ENCODE measurements at places on chromosomes 5 and 9.
A peak's percentile ranks its signal among the peaks of the same experiment; 100 is the strongest.

DNA sequence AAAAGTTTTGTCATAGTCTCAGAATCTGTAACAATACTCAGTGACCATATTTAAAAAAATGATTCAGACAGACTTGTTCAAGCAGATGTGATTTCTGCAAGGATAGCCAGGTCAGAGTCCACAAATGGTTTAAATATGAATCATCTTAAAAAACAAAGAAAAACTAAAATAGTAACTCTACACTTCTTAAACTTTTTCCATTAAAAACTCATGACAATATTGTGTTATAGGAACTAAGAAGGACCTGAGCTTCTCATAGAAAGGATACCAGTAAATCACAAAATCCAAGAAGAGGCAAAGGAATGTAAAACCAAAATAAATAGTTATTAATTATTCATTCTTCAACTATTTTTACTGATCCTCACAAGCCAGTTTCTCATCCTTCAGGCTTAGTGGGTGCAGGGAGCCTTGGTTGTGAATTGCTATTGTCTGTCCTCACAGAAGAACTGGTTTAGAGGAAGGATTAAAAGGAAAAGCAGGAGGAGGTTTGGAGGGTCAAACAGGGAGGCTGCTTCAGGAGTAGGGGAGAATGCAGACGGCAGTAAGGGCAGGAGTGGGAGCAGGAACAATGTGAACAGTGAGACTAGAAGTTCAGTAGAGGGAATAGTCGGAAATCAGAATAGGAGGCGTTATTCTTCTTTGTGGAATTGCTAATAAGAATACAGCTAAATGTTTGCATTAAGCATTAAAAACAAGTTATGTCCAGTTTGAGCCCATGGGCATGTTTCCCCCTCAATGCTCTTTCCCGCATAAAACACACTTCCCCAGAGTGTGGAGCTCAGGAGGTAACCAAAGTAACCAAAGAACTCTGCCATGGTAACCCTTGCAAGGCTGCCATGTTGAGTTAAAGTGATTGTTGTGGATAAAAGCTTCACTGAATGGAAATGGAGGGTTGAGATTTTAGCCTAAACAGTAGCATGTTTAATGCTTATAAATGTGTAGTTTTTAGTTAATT lies 110.7 kb downstream of the CCDC192 start:
- peak; percentile 46 for ATAC-seq

- no peak for ATAC-seq
Observed at GRCh38 chr9:116549061-116549664, 137.9 kb upstream of the TRIM32 start.

- ATAC-seq: no peak
Observed at GRCh38 chr9:113528088-113528487, 64.6 kb downstream of the RGS3 start.

DNA sequence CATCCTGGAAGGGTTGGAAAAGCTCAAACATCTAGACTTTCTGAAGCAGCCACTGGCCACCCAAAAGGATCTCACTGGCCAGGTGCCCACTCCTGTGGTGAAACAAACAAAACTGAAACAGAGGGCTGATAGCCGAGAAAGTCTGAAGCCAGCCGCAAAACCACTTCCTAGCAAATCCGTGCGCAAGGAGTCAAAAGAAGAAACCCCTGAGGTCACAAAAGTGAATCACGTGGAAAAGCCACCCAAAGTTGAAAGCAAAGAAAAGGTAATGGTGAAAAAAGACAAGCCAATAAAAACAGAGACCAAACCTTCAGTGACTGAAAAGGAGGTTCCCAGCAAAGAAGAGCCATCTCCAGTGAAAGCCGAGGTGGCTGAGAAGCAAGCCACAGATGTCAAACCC lies 87.6 kb downstream of the MAP1B start:
- ATAC-seq: peak; percentile 85

GRCh38 chr5:44565902-44566301 lies 176.7 kb upstream of the FGF10 start:
- ATAC-seq: no peak

- ATAC-seq: no peak
Observed at GRCh38 chr5:74507370-74508005, 133.0 kb downstream of the ENC1 start.

DNA sequence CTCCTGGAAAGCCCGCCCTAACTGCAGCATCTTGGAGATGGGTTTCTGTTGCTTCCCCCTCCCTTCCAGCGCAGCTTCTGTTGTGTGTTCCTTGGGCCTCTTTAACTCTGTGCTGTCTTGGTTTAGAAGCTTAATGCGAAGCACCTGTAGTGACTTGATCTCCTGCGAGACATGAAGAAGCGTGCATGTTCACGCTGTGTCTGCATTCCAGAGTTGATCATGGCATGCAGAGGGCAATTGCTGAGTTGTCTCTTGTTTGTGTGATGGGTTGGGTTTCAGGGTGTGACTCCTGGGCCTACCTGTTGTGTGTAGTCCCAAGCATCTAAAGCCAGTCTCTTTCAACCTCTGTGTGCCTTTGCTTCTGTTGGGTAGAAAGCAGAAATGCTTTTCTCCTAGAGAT lies 155.6 kb downstream of the SMARCA2 start:
- ATAC-seq: no peak

GRCh38 chr5:585556-585955 lies 26.6 kb upstream of the CEP72 start:
- ATAC-seq: no peak

GRCh38 chr9:15509931-15510788 lies 610 bp downstream of the PSIP1 start:
- peak; percentile 64 for ATAC-seq

- ATAC-seq: peak; percentile 24
Observed at GRCh38 chr5:34735491-34736426, 79.6 kb downstream of the RAI14 start.

GRCh38 chr9:114450181-114450580 lies 55.1 kb downstream of the WHRN start:
- no peak for ATAC-seq

DNA sequence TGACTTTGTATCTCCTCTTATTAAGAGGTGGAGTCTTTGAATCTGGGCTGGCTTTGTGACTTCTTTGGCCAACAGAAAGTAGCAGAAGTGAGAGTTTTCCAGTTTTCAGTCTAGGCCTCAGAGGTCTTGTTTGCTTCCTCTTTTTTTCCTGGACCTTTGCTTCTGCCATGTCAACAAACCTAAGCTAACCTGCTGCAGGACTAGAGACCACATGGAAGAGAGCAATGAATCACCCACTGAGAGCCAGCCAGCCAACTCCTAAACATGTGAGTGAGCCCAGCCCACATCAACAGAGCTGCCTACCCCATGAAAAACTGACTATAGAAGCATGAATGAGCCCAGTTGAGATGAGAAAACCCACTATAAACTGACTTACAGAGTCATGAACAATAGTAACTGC lies 29.9 kb downstream of the MRPL22 start:
- no peak for ATAC-seq

- ATAC-seq: no peak
Observed at GRCh38 chr5:2669913-2670312, 81.6 kb downstream of the IRX2 start.

DNA sequence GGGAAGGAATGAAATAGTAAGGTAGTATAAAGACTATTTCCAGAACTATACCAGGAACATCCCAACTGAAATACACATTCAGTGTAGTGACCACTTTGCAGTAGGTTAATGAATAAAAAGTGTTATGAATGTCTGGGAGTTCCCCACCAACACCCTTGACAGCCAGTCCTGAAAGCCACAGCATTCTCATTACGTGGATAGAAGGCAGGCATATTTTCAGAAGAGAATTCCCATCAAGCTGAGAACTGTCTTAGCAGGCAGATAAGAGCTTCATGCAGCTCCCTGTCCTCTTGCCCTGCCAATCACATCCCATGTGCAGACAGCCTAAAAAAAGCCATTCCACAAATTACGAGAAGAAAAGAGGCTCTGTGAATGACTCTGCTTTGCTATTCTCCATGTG lies 695.0 kb downstream of the DTWD2 start:
- no peak for ATAC-seq

- no peak for ATAC-seq
Observed at GRCh38 chr5:170552621-170553115, 48.8 kb downstream of the KCNIP1 start.

- ATAC-seq: no peak
Observed at GRCh38 chr9:97572892-97573365, 60.2 kb downstream of the TSTD2 start.

DNA sequence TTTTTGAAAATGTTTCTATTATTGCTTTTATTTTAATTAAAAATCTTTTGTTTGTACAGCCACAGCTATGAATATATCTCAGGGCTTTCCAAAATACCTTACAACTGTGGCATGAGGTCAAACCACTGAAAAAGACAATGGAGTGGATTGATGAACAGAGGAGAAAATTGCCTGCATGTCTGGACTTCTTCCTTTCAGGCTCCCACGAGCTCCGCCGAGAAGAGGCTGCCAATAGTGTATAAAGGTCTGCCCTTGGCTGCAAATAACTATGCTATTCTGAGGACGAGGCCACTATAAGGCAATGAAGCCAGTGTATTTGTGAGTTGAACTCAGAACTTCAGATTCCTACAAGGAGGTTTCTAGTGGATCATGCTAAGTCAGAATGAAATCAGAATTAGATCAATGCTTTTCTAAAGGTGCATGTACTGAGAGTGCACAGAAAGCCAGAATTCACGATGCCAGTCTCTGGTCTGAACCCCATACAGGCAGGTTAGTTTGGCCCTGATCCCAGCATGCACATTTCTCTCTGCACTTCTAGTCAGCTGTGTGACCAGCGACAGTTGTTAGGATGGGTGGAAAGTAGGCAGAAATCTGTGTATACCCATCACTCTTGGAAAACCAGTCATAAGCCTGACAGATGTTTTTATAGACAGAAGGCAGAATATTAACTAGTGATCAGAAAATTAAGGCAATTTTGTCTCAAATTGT lies 42.7 kb upstream of the PLPP1 start:
- no peak for ATAC-seq

DNA sequence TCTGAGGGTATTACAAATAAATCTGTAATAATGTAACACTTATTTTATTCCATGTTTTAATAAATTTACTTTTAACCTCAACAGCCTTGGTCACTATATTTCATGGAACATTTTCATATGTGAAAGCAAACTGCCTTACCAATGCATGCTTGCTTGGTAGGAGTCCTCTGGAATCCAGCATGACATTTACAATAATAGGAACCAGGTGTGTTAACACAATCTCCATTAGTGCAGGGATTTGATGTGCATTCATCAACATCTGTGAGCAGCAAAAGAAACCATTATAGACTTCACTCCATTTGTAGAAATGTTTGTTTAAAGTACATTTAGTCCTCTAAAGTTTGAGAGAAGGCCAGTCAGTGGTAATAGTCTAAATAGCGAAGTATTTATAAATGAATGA lies 159.4 kb downstream of the FBN2 start:
- ATAC-seq: no peak

DNA sequence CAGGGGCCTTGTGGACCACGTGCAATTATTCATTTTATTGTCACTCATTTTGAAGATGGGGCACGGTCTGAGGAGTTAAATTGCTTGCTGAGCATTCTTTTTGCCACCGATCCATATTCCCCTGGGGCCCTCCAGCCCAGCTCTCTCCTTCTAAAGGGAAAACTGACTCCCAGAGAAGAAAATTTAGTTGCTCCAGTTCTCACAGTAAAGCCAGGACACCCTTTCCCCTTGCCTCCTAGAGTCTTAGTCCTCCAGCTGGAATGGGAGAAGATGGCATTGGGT lies 1.0 kb upstream of the PANK3 start:
- no peak for ATAC-seq

- ATAC-seq: no peak
Observed at GRCh38 chr9:20478786-20479185, 143.5 kb downstream of the MLLT3 start.

GRCh38 chr9:101443364-101443771 lies 7.8 kb upstream of the ALDOB start:
- no peak for ATAC-seq

Measured in activated T-helper 17 cell treated with anti-CD3 and anti-CD28 coated beads, Interleukin-2, amount 50 U/mL, for 72 hours (primary cell).